ENCODE measurements at places on chromosomes 5 and 9. TPM values are rescaled to one million over a fixed set of nuclear protein-coding genes. Genes with fewer than 3 reads are reported as not detected.

DNA sequence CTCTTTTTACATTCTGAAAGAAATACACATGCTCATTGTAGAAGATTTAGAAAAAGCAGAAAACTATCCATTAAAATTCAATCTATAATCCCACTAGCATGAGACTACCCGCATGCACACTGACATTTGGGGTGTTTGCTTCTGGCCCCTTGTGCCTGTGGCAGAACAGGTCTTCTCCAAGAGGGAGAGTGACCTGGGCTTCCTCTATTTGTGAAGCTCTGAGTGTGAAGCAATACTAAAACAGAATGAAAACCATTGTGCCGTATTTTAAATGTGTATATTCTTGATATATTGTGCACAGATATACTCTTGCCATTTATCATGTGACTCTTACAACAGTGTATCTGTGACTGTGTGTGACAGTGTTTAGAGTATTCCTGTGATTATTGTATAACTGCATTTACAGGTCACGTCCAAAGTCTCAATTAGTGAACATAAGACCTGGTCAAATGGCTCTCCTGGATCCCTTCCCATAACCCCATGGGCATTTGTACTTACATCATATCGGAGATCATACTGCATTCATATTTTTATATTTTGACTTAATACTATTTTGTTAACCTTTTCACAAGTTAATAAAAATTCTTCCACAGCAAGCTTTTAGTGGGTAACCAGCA is 14.7 kb upstream of the CPEB4 start:
- DNase-seq = peak; percentile 66
- no peaks in the 10 kb centered on the region for H3K36me3 ChIP-seq
- no peak overlapping the region for H3K4me3 ChIP-seq
- peak overlapping the region; percentile 59 for H3K27ac ChIP-seq
- H3K4me1 ChIP-seq = peaks cover under 1% of the 10 kb centered on the region
- no peaks in the 10 kb centered on the region for H3K27me3 ChIP-seq

- H3K4me3 ChIP-seq = no peak overlapping the region
- no peak for DNase-seq
- no peaks in the 10 kb centered on the region for H3K36me3 ChIP-seq
- no peak overlapping the region for H3K27ac ChIP-seq
- H3K27me3 ChIP-seq = no peaks in the 10 kb centered on the region
These were observed 115.4 kb downstream of the KIF4B start for GRCh38 chr5:155128786-155129512.

GRCh38 chr5:53643445-53643844 is 83.0 kb downstream of the NDUFS4 start:
- DNase-seq = no peak
- H3K4me1 ChIP-seq = peaks cover 43% of the 10 kb centered on the region
- H3K27me3 ChIP-seq = no peaks in the 10 kb centered on the region
- H3K27ac ChIP-seq = no peak overlapping the region
- H3K36me3 ChIP-seq = peaks cover 7% of the 10 kb centered on the region

GRCh38 chr5:127813633-127814587 is 110.7 kb downstream of the CCDC192 start:
- H3K27ac ChIP-seq = peak overlapping the region; percentile 84
- H3K4me3 ChIP-seq = peak overlapping the region; percentile 18
- no peaks in the 10 kb centered on the region for H3K36me3 ChIP-seq
- H3K27me3 ChIP-seq = no peaks in the 10 kb centered on the region

The PCDHGA12 gene
- total RNA-seq = 7.6 TPM

The PCDHB3 gene
- total RNA-seq = 0.83 TPM

The CARTPT gene
- total RNA-seq = 24.7 TPM

- H3K27ac ChIP-seq = no peak overlapping the region
- H3K4me3 ChIP-seq = no peak overlapping the region
- no peaks in the 10 kb centered on the region for H3K27me3 ChIP-seq
- no peaks in the 10 kb centered on the region for H3K36me3 ChIP-seq
These were observed 30.9 kb upstream of the SLC46A2 start for GRCh38 chr9:112921549-112921948.

The TESK1 gene
- 48.2 TPM for total RNA-seq

The OR1N2 gene
- total RNA-seq = not detected

DNA sequence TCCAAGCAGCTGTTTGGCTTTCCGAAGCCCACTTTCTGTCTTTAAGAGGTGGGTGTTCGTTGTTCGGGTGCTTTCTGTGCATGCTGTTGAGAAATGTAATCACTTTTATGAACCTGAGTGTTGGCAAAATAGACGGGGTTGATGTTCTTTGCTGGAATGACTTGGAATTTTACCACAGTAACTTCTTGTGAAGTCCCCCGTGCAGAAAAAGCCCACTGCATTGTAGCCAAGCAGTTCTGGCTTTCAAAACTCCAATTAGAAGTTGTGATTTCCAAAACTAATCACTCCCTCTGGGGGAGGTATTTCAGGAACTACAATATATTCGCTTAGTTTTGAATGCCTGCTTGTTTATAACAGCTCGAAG is 111.1 kb downstream of the PAM start:
- no peaks in the 10 kb centered on the region for H3K27me3 ChIP-seq
- no peaks in the 10 kb centered on the region for H3K36me3 ChIP-seq

DNA sequence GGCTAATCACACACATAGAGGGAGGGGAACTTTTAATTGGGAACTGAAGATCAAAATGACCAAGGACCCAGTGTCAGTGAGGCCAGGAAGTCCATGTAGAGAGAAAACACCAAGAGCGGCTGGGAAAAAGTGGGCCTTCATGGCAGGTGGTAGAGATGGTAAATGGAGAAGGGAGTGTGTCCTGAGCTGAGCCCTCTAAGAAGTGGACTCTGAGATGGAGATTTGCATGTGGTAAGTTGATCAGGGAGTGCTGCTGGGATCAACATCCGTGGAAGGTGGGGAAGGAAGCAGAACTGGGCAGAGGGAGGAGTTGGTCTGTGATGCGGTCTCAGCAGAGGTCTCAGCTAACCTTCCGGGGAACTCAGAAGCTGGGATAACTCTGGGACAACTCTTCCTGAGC is 18.9 kb upstream of the PDZD2 start:
- no peak overlapping the region for H3K4me3 ChIP-seq
- H3K4me1 ChIP-seq = no peaks in the 10 kb centered on the region
- H3K27ac ChIP-seq = no peak overlapping the region
- peak; percentile 82 for DNase-seq

The JAKMIP2 gene
- 2.6 TPM for total RNA-seq

GRCh38 chr5:6743161-6743560 is 29.9 kb downstream of the TENT4A start:
- peaks cover 27% of the 10 kb centered on the region for H3K36me3 ChIP-seq
- H3K4me1 ChIP-seq = no peaks in the 10 kb centered on the region
- H3K4me3 ChIP-seq = no peak overlapping the region
- no peaks in the 10 kb centered on the region for H3K27me3 ChIP-seq

The TAF11L10 gene
- total RNA-seq = not detected

The ANXA2R gene
- total RNA-seq = 1.8 TPM

GRCh38 chr5:132729896-132730295 is 7.5 kb downstream of the KIF3A start:
- no peak for DNase-seq
- no peaks in the 10 kb centered on the region for H3K27me3 ChIP-seq
- no peak overlapping the region for H3K27ac ChIP-seq

The RLN2 gene
- not detected for total RNA-seq

DNA sequence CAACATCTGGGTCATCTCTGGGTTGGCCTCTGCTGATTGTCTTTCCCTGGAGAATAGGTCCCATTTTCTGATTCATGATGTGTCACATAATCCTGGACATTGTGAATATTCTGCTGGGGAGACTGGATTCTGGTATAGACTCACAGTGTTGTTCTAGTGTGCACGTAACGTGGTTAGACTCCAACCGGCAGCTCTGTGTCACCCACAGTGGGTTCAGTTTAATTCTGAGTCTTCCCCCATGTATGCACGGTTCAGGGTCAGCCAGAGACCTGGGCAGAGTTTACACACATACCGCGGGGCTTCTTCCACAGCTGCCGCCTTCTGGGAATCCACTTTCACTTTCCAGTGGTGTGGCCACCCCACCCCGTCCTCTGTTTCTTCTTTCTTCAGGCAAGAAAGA is 38.0 kb upstream of the LRRC14B start:
- no peak overlapping the region for H3K4me3 ChIP-seq
- no peak for DNase-seq
- H3K27me3 ChIP-seq = no peaks in the 10 kb centered on the region
- no peaks in the 10 kb centered on the region for H3K4me1 ChIP-seq

The SPATA31E1 gene
- total RNA-seq = not detected

The KCTD16 gene
- total RNA-seq = not detected

DNA sequence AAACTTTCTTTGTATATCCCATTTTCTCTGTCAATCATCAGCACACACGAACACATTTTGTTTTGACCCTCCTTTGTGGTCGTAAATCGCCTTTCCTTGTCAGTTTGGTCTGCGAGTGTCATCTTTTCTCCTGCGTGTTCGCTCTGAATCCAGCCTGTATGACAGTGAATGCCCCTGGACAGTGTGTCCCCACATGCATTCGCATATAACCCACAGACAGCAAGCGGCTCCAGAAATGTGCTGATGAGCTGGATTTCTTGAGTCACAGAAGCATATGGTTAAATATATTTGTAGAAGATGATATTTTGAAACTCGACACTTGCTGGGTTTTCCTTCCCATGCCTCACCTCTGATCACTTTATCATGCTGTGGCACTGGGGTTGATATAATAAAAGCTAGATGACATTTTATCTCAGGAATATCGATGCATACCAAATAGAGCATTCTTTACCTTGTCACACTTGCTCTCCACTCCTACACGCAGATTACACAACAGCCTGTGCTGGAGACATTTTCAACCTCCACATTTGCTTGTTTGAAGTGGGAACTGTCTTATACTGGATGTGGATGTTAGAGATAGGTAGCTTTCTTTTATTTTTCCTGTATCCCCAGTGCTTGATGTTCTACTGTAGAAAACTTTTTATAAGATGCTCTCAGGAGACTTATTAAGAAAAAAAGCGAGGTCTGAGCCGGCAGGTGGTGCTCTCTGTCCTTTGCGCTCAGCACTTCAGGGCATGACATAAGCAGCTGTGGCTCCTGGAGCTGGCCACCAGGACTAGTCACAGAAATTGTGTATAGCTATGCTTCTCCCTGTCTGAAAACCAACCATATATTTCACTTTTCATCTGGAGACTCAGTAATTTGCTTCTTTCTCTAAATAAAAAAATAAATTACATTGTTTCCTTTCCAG is 215.1 kb downstream of the SH3GL2 start:
- no peak overlapping the region for H3K27ac ChIP-seq
- H3K27me3 ChIP-seq = no peaks in the 10 kb centered on the region
- no peak for DNase-seq

DNA sequence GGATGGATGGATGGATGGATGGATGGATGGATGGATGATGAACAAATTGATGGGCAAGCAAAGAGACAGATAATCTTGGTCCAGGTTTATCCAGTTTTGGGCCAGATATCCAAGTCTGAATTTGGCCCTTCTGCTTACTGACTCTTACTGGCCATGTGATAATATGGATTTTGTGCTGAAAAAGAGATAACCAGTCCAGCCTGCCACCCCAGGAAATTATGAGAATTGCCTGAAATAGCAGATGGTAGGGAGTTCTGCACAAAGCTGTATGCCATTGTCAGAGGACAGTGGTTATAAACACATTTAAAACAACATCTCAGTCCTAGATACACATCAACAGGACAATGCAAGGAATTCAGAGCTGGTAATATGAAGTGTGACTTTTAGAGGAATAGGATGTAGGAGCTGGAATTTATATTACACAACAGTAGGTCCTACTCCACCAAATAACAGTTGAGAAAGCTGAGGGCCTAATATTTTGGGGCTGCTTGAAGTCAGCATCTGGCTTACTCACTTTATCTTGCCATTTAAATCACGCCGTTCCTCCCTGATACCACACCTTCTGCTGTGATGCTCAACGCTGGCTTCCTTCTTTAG is 9.0 kb upstream of the FAT2 start:
- no peak for DNase-seq
- no peaks in the 10 kb centered on the region for H3K27me3 ChIP-seq
- H3K4me1 ChIP-seq = no peaks in the 10 kb centered on the region
- no peak overlapping the region for H3K4me3 ChIP-seq
- H3K27ac ChIP-seq = no peak overlapping the region
- no peaks in the 10 kb centered on the region for H3K36me3 ChIP-seq

GRCh38 chr9:114037249-114037648 is 40.9 kb downstream of the AMBP start:
- H3K4me3 ChIP-seq = no peak overlapping the region
- H3K4me1 ChIP-seq = no peaks in the 10 kb centered on the region
- H3K36me3 ChIP-seq = peaks cover 46% of the 10 kb centered on the region
- DNase-seq = peak; percentile 77

DNA sequence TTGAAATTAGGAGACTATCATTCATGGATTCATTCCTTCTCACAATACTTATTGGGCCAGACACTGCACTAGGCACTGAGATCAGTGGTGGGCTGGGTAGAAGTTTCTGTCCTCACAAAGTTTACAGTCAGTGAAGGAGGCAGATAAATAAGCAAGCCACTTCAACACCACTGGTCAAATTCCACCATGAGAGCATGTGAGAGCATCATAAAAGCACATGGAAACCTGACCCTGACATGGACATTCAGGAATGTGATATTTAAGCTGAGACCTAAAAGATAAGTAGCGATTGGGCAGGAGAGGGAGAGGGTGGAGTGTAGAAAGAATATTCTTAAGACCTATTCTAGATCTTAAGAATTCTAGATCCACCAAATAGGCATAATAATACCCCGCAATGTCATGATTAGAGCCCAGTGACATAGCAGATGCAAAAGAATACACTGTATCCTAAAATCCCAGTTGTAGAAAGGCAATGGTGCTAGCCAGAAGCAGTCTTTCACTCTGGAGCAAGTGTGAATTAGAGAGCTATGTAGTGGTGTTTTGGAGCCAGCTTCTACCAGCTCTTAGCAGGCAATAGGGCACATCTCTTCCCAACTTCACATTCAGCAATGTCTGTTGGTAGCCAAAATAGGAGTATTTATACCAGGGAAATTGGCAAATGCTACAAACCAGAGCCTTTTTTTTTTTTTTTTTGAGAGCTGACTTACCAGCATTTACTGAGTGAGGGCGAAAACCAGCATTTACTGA is 46.4 kb downstream of the SH3RF2 start:
- H3K4me3 ChIP-seq = no peak overlapping the region
- no peak overlapping the region for H3K27ac ChIP-seq
- H3K36me3 ChIP-seq = no peaks in the 10 kb centered on the region

The TAF11L5 gene
- total RNA-seq = not detected

The ANKRD31 gene
- 0.11 TPM for total RNA-seq

DNA sequence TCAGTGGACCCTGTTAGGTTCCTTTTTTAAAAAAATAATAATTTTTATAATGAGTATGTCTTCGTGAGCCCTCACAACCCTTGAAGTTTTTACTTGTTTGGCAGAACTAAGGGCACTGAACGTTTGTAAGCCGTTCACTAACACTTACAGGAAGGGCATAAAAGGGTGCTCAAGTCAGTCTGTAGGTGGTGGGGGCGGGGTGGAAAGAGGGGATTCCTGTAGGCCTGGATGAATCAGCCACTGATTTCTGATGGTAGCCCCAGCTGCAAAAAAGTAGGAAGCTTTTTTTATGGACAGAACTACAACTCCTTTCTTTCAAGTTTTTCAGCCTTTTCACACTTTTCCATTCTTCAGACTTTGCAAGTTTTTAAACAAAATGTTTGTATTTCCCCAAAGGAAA is 35.8 kb downstream of the PIK3R1 start:
- H3K27ac ChIP-seq = peak overlapping the region; percentile 82
- no peaks in the 10 kb centered on the region for H3K27me3 ChIP-seq
- peak overlapping the region; percentile 33 for H3K4me3 ChIP-seq
- no peaks in the 10 kb centered on the region for H3K36me3 ChIP-seq

The ARHGAP26 gene
- total RNA-seq = 26.3 TPM

- H3K27ac ChIP-seq = no peak overlapping the region
- no peak overlapping the region for H3K4me3 ChIP-seq
- peaks cover 12% of the 10 kb centered on the region for H3K4me1 ChIP-seq
- peaks cover 6% of the 10 kb centered on the region for H3K36me3 ChIP-seq
- no peak for DNase-seq
- H3K27me3 ChIP-seq = no peaks in the 10 kb centered on the region
These were observed 26.6 kb downstream of the MPDZ start for GRCh38 chr9:13252852-13253251.

All from esophagus muscularis mucosa (tissue), 4 donors.